ENCODE measurements at places on chromosomes 11 and 22. TPM values are rescaled to one million over a fixed set of nuclear protein-coding genes. Genes with fewer than 3 reads are reported as not detected.

PRDM10 gene
- 6.2 TPM for total RNA-seq

ALX4 gene
- total RNA-seq, result not detected

AGBL2 gene
- 1.8 TPM for total RNA-seq

MS4A14 gene
- total RNA-seq, result not detected

GGTLC3 gene
- total RNA-seq, result not detected

SYT7 gene
- total RNA-seq, result 40.1 TPM

MAJIN gene
- not detected for total RNA-seq

KRTAP5-10 gene
- not detected for total RNA-seq

C1QTNF5 gene
- total RNA-seq, result 15.8 TPM

Data from smooth muscle cell of the pulmonary artery (primary cell).